ENCODE measurements at places on chromosomes 4 and X.

DNA sequence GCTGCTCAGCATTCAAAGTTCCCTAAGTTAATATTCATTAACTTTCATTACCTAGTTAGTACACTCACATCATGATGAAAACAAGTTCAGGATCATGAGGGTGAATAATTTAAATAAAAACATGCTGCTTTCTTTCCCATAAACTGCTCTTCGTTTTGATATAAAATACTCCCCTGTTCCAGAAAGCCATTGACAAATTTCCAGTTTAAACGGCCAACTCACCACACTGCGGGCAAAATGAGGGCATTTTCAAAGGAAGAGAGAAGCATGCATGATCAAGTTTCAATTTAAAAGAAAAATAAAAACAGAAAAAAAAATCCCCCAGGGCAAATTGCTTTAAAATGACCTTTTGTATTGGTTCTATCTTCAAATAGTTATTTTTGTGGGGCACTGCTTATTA, 69.6 kb downstream of the EPHA5 start:
- no peak for DNase-seq

GRCh38 chr4:154908168-154908567, 127.1 kb downstream of the RBM46 start:
- no peak for DNase-seq

GRCh38 chr4:116913451-116913850, 171.9 kb downstream of the TRAM1L1 start:
- DNase-seq: no peak

DNA sequence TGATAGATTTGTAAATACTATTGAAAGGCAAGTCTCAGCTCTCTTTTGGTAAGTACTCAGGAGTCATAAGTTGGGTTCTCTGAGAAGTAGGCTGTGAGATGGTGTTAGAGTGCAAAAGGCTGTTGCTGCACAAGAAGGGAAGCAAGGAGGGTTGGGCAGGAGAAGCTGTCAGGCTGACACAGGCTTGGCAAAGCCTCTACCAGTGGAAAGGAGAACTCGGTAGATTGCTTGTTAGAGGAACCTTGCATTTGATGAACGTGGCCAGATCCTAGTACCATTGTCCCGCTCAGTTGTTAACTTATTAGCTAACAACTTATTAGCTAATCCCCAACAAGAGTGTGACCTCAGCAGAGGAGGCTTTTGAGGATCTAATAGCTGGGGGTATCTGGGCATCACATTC, 449.3 kb upstream of the BOD1L1 start:
- DNase-seq: no peak

DNA sequence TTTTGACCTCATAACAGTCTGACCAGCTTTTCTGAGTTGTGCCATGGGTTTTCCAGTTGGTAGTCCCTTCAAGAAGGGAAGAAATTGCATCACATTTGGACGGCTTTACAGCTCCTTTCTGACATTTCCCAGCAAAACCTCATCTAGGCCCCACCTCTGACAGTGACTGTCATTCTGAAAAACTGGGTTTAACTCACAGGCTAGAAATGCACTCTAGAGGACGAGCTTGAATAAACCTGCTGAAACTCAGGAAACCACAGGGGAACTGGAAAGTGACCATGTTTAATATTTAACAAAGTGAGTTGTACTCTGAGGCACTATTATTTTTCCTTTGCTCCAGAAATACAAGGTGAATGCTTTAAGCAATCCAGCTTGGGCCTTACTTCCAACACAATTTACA, 434.3 kb upstream of the RASGEF1B start:
- no peak for DNase-seq

- no peak for DNase-seq
Observed at GRCh38 chr4:111838406-111838930, 306.8 kb upstream of the FAM241A start.

DNA sequence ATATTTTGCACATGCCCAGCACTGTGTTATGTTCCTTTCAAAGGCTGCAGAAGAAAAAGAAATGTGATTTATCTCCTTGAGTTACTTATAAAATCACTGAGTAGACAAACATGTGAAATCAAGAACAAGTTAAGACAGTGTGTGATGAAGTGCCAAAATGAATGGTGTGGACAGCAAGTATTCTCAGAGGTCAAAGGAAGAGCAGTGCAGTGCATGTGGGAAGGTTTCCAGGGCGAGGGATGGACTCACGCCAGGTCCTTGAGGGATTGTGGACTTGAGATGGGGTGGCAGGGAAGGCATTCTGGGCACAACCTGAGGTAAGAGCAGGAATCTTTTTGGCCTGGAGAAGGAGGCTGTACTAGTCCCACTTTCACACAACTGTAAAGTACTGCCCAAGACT, 115.5 kb downstream of the FNIP2 start:
- DNase-seq: no peak

- no peak for DNase-seq
Observed at GRCh38 chrX:13515211-13515930, 54.0 kb upstream of the EGFL6 start.

DNA sequence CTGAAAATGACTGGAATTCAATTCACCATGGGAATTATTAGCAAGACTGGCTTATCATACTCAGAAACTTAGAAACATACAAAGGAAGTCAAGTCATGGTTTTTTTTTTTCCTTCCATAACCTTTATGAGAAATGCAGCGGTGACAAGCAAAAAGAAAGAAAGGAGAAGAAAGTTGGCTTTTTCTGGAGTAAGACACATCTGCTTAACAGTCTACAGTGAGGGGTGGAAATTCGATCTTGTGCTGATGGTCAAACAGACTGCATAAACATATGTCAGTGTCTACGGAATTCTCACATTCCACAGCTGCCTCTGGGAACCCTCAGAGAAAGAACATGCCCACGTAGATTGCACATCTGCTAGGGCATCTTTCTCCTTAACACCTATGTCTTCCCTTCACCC, 54.6 kb downstream of the PROM1 start:
- no peak for DNase-seq

DNA sequence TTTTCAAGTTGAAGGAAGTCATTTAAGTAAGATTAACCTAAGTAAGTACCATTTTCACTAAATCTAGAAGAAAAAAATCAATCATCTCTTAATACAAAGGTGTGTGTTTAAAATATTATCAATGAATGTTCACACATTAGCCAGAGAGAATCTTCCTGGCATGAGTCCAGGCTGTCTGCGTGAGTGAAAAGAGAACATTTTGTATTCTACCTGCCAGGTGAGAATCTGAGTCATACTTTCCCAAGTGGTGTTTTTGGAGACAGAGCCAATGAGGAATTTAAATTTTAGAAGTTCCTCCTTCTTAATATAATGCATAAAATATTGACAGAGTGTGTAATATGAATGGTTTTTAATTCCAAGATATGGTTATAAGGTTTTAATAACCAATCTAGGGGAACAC, 371.8 kb upstream of the NR3C2 start:
- no peak for DNase-seq

DNA sequence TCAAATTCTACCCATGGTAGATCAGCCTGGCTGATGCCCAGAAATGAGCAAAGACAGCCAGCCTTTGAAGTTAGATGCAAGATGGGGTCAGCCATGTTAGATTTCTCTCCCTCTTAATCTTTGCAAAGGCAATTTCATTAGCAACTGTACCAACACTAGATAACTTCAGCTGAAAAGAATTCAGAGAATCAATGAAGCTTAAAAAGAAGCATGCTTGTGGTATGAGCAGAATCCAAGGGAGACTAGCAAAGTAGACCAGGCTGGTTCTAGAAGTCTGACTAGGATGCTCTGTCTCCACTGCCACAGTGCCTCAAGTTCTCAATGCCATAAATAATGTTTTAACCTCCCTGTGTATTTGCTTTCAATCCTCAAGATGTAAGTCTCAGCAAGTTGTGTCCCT, 247.3 kb downstream of the SLC7A11 start:
- no peak for DNase-seq

- DNase-seq: no peak
Observed at GRCh38 chr4:336099-336892, 1.3 kb upstream of the ZNF141 start.

All from occipital lobe (tissue), 3 donors.